ENCODE measurements at places on chromosomes 4 and X.

- no peak for DNase-seq
Observed at GRCh38 chr4:152997771-152998487, 61.8 kb downstream of the FHDC1 start.

DNA sequence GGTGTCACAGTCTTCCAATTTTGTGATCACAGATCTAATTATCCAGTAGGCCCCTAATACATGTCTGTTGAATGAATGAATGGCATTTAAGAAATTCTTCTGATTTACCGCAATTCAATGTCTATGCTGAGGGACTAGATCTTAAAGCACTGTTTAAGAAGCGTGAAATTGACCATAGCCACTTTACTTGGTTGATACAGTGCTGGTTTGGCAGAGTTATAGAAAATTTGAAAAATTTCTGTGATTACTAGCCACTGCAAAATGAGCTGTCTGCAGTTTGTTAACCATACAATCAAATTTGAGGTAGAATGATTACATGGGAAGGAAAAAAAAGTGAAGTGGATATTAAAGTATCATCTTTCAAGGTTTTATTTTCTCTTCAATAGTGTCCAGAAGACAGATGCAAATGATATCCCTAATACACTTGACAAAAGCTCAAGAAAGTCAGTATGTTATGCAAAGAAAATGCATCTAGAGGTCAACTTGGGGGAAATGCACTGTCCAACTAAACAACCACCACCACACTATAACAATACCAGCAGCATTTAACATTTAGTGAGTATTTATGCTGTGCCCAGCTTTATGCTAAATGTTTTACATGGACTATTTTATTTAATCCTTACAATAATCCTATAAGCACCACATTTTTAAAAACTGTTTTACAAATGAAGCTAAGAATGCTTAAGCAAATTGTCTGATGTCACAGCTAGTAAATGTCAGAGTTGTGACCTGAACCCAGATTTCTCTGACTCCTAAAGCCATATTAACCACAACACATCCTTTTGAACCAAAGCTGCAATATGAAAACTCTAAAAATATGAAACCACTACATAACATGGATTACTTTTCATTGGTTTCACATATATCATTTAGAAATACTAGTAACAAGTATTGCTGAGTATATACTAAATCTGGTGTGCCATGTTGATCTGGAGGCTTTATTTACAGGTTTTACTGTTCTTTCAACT is 217.9 kb upstream of the MAB21L2 start:
- DNase-seq = no peak

DNA sequence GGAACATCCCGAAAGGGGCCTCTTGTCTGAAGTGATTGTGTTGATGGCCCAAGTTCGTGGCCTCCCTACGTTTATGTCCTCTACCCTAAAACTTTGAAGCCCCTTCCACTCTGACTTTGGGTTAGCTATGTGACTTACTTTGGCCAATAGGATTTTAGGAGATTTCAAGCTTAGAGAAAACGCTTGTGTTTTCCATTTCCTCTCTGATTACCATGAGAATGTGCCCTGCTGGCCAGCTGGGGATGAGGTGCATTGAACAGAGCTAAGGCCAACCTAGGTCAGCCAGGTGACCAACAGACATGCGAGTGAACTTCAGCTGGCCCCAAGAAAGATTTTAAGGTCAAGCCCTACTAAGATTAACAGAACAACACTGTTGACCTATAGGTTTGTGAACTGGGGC is 82.4 kb downstream of the SLC2A9 start:
- no peak for DNase-seq

DNA sequence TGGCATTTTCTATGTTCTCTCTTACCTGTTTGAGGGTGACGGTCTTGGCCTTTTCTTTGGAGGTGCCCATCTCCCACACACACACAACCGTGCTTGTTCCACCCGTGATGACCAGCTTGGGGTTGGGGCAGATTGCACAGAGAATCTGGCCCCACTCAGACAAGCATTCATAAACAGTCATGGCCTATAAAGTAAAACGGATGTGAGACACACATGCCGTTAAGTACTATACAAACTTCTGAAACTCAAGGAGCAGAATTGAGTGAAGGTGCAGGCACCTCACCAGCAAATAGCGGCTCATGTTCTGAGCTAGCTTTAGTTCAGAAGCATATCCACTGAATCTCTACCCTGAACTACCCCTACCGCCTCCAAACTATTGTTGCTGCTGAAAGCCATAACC is 107.6 kb downstream of the CDS1 start:
- no peak for DNase-seq

DNA sequence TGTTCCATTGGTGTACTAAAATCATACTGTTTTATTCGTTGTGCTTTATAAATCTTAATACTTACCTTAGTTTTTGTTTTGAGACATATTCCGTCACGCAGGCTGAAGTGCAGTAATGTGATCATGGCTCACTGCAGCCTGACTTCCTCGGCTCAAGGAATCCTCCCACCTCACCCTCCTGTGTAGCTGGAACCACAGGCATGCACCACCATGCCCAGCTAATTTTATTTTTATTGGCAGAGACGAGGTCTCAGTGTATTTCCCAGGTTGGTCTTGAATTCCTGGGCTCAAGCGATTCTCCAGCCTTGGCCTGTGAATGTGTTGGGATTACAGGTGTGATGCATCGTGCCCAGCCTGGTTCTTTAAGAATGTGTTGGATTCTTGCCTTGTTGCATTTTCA is 24.4 kb upstream of the DCK start:
- DNase-seq = no peak

- no peak for DNase-seq
Observed at GRCh38 chrX:75038925-75039324, 113.7 kb upstream of the NEXMIF start.

Data from vagina (tissue), 2 donors.